Activated gamma-delta T cell treated with anti-CD3 and anti-CD28 coated beads, Interleukin-2, amount 50 U/mL, for 16 hours (primary cell): ENCODE measurements at places on chromosomes 5 and 9.

GRCh38 chr9:13607481-13608441 lies 328.3 kb upstream of the MPDZ start:
- DNase-seq: no peak

DNA sequence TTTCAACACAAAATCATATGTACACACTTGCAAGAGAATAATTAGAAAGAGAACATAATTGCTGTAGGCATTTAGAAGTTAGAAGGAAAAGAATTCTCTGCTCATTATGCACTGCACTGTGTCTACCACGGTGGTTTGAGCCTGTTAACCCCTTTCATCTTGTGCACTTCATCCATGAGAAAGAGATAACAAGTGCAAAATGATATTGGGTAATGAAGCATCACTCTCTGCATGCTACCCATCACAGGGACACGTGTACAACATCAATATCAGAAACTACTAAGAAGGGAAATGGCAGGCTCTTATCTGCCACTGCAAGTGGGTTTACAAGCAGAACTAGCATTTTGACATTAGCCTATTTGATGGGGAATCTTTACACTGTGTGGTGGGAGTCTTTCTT lies 202.6 kb downstream of the CDH12 start:
- no peak for DNase-seq

DNA sequence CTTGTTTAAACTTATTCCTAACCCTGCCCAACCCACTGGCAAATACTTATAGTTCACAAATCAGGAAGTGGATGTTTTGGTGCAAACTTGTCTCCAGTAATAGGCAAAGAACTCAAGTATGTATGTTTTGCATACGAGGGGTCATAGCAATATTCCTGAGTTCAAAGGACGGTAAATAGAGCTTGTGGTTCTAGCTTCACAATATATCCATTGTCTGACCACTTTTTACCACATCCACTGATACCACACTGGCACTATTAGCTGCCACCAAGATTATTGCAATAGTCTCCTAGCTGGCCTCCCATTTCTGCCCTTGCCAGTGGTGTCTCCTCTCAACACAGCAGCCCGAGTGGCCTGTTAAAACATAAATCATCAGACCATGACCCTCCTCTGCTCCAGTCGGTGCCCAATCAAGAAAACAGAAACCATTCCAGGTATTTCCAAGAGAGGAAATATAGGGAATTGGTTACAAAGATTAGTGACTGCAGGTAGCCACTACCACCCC lies 17.0 kb downstream of the GRXCR2 start:
- no peak for DNase-seq

DNA sequence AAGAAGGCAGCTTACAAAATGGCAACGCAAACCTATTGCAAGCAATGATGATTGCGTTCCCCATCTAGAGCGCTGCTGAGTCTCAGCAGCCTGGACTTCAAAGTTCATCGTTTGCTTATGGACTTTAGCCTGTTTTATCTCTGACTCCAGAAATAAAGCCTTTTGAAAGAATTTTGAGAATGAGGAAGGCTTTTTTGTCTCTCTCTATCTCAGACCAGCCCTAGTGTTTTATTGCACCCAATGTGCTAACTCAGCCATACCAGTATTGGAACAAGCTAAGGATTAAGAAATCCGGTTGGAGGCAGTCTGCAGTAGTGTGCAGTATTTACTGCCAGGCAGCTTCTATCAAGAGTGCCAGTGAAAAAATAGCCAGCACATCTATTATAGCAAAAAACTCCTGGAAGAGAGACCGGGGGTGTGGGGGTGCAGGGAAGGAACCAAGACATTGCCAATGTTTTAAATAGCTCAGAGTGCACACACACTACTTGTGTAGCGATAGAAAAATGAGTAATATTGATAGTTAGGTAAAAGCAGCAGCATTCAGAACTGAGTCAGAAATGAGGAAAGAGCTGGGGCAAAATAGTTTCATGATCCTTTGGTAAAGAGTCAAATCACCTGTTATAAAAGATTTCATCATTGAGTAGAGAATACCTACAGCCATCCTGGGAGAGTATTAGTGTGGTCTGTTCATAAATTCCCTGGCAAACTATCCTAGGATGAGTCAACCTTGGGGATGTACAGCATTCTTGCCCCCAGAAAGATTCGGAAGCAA lies 219.0 kb downstream of the ZNF608 start:
- no peak for DNase-seq

GRCh38 chr9:98908897-98909634 lies 34.6 kb upstream of the COL15A1 start:
- no peak for DNase-seq

DNA sequence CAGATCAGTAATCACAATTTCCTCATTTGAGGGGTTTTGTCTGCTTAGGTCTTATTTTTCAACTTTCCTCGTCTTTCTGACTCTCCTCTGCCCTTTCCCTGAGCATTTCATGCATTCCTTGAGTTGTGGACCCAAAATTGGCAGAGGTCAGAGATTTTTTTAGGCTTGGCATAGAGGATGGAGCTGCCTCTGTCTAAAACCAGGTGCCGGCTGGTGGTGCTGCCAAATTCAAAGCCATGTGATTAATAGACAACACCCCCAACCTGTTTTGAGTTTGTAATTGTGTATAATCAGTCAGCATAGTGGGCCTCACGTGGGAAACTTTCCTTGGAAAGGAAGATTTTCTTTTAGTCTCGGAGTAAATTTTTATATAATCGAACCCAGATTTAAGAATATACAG lies 39.6 kb downstream of the TJP2 start:
- DNase-seq: no peak

DNA sequence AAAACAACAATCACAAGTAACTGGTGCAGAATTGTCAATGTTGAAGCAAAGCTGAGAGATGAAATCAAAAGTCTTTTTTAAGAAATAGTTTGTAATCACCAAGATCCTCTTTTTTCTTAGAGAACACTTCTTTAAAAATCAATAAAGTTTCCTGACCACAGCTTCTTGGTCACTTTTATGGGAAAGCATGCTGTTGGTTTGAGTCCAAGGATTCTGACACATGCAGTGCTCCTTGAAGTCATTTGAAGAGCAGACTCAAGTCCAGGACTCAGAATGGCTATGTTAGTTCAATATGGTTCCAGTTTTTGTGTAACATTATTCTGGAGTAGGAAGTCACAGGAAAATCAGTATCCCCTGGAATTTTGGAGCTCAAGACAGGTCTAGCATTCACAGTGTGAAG lies 480.6 kb downstream of the NR2F1-AS1 start:
- no peak for DNase-seq

- peak; percentile 55 for DNase-seq
These were observed 225.1 kb downstream of the ADGRV1 start for GRCh38 chr5:90783460-90784333.

DNA sequence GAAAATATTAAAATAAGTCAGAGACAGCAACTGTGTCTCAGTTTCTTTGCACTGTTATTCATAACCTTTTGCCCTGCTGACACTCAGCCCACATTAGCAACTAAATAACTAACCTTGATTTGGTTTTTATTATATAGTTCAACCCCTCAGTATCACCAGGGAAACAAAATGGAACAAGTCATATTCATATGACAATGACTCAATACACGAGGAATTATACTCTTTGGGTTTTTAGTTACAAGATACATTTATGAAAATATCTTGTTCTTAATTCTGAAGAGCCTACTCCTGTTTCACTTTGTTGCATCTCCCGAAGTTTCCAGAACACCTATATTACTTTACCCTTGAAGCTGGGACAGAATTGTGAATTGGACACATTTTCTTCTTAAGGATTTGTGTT lies 845.4 kb downstream of the EFNA5 start:
- no peak for DNase-seq

DNA sequence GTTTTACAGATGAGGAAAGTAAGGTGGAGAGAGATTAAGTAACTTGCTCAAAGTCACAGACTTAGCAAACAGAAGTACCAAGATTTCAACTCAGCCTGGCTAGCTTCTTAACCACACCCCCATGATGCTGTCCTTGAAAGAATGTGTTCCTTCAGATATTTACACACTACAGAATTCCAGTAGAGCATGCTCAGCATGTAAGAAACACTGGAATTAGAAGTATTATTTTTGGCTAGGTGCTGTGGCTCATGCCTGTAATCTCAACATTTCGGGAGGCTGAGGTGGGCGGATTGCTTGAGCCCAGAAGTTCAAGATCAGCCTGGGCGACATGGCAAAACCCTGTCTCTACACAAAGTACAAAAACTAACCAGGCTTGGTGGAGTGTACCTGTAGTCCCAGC lies 142.4 kb downstream of the EDIL3 start:
- DNase-seq: no peak

DNA sequence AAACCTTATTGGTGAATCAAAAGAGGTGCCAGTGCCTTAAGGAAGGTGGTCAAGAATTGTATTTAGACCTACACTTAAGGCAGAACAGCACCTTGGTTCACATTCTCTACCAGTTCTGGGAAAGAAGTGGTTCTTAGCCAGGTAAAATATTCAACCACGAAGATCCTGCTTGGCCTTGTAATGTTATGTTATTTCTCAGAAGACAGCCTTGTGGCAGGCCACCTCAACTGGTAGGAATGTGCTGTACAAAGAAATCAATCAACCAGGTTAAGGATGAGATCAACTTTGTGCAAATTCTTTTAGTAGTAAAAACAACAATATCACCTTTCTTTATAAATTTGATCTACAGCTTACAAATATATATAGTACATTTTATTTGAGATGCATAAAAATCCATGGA lies 246.8 kb downstream of the ARRDC3 start:
- no peak for DNase-seq

GRCh38 chr9:36398745-36399144 lies 1.3 kb downstream of the RNF38 start:
- no peak for DNase-seq

DNA sequence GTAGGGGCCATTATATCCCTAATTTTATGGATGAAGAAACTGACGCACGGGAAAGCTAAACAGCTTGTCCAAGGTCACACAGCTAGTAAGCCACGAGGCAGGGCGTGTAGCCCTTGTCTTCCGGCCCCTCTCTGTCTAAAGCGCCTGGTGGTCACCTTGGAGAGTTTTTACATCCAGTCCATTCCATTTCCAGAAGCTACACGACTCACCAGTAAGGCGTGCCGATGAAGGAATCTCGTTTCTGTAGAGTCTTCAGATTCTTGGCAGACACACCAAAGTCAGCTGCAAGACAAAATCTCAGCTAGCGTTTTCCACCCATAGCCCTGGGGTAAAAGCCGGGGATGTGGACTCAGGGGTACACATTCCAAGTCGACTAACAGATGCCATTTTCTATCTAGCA lies 80.5 kb downstream of the STK10 start:
- DNase-seq: no peak
